ENCODE measurements at places on chromosomes 3 and 15.

GRCh38 chr3:4814305-4814903 lies 164.8 kb upstream of the BHLHE40 start:
- no peak for DNase-seq

GRCh38 chr15:58453931-58454793 lies 22.4 kb downstream of the LIPC start:
- no peak for DNase-seq

DNA sequence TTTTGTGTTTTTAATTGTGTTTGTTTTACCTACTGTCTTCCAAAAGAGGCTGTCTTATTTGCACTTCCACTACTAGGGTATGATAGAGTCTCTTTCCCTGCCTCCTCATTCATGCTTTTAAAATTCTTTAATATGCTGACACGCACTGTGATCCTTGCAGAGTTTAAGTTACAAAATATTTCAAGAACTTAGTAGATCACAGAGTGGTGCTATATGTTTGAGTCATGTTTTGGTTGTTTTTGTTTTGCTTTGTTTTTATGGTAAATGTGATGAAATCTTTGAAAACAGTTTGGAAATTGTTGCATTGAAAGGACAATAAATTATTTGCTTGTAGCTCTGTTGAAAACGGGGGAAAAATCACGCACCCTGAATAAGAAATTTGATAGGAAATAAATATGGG lies 5.9 kb upstream of the ABHD10 start:
- DNase-seq: no peak

GRCh38 chr15:91032919-91033803 lies 10.8 kb upstream of the VPS33B start:
- no peak for DNase-seq

DNA sequence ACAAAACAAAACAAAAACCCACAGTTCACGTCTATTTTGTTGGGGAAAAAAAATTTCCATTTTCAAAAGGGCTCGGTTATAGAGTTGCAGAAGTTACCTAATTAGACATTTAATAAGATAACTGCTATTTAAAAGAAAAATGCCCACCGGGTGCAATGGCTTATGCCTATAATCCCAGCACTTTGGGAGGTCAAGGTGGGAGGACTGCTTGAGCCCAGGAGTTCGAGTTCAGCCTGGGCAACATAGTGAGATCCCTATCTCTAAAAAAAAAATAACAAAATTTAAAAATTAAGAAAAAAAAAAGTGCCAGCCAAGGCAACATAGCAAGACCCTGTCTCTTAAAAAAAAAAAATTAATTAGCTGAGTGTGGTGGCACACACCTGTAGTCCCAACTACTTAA lies 19.2 kb downstream of the SEC11A start:
- no peak for DNase-seq

- no peak for DNase-seq
Observed at GRCh38 chr15:80822676-80823075, 43.5 kb downstream of the CEMIP start.

Data from stimulated activated CD4-positive, alpha-beta T cell treated with anti-CD3 and anti-CD28 coated beads, Interleukin-1b, Interleukin-23, amount 100 ng/mL, for 1 hour (primary cell).